ENCODE measurements at places on chromosomes 16 and 17. TPM values are rescaled to one million over a fixed set of nuclear protein-coding genes. Genes with fewer than 3 reads are reported as not detected.

GRCh38 chr16:11260596-11260966 is 4.6 kb upstream of the SOCS1 start:
- no peak overlapping the region for H3K27ac ChIP-seq
- DNase-seq = no peak
- no peaks in the 10 kb centered on the region for H3K36me3 ChIP-seq
- H3K4me3 ChIP-seq = no peak overlapping the region

DNA sequence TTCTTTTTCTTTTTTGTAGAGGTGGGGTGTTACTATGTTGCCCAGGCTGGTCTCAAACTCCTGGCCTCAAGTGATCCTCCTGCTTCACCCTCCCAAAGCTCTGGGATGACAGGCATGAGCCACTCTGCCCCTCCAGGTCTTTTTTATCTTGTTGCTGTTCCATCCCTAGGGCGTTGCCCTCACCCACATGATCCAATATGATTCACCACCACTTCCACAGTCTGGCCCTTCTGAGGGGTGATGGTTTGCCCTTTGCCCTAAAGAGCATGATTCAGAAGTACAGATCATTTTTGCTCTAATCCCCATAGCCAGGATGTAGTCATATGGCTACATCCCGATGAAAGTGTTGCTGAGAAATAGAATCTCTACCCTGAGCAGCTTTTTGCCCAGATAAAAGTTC is 18.8 kb downstream of the STX4 start:
- H3K27me3 ChIP-seq = peaks cover 5% of the 10 kb centered on the region
- peak overlapping the region; percentile 43 for H3K27ac ChIP-seq
- peaks cover 5% of the 10 kb centered on the region for H3K4me1 ChIP-seq
- DNase-seq = no peak
- no peak overlapping the region for H3K4me3 ChIP-seq

DNA sequence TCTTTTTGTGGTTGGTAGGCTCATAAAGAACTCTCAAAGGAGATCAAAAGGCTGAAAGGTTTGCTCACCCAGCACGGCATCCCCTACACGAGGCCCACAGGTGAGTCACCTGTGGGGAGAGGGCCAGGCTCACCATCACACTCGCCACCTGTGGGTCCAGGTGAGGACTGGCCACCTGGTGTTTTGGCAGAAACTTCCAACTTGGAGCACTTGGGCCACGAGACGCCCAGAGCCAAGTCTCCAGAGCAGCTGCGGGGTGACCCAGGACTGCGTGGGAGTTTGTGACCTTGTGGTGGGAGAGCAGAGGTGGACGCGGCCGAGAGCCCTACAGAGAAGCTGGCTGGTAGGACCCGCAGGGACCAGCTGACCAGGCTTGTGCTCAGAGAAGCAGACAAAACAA is 11.1 kb downstream of the GNPTG start:
- H3K27ac ChIP-seq = no peak overlapping the region
- no peaks in the 10 kb centered on the region for H3K36me3 ChIP-seq
- DNase-seq = no peak
- H3K4me3 ChIP-seq = no peak overlapping the region

DNA sequence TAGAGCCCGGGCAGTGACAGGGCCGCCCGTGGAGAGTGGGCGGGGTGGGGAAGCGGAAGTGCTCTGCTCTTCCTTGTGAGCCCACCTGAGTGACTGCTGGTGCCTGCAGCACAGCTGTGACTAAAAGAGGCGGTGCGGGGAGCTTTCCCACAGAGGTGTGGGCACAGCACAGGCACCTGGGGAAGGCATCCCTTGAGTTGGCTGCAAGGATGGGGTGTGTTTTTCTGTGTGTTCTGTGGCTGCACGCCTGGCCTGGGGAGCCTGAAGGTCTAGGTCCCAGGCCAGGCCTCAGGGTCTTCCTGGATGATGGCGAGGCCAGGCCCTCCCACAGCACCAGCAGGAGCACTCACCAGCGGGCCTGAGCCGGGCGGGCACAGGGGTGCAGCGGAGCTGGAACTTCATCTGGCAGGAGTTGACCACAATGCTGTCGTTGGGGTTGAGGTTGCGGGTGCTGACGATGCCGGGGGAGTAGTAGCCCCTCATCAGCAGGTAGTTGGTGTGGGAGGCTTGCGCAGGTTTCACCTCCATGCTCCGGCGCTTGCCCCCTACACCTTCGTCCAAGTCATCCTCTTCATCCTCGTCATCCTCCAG is 67.1 kb downstream of the IL21R start:
- H3K4me3 ChIP-seq = no peak overlapping the region
- DNase-seq = no peak
- H3K27me3 ChIP-seq = no peaks in the 10 kb centered on the region
- H3K36me3 ChIP-seq = peaks cover 23% of the 10 kb centered on the region
- peaks cover 18% of the 10 kb centered on the region for H3K4me1 ChIP-seq
- no peak overlapping the region for H3K27ac ChIP-seq

DNA sequence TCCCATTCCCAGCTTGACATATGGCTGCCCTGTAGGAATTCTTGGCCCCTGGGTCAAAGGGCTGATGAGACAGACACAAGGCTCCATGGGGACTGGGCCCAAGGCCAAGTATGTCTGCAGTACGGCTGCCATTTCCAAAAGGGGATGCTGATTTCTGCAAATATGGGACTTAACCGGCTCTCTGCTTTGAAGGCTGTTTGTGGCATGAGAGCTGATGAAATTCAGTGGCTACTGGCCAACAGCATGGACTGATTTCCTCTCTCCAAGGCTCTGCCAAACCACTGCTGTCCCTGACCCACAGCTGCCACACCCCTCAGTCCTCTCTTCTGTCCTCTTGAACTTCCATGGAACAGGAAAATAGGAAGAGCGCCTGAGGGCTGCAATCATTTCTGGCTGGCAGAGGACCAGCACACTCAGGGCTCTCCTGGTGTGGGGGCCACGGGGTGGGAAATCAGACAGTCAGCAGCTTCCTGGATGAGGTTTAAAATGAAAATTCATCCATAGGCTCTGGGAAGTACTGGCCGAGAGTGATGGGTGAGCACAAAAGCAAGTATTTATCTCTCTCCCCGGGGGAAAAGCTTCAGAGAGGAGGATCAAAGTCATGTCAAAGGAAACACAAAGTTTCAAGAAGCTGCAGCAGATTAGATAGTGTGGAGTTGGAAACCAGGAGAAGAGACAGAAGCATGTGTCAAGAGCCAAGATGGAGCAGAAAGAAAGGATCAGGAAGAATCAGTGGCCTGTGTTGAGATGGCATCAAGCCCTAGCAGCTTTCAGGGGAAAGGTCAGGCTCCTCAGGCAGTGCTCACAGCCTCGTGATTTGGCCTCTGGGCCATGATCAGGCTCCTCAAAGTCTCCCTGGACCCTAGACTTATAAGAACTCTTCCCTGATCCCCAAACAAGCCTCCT is 64.1 kb upstream of the SREBF1 start:
- no peak for DNase-seq
- H3K27me3 ChIP-seq = no peaks in the 10 kb centered on the region
- no peak overlapping the region for H3K4me3 ChIP-seq
- peak overlapping the region; percentile 43 for H3K27ac ChIP-seq

- H3K36me3 ChIP-seq = no peaks in the 10 kb centered on the region
- H3K4me1 ChIP-seq = no peaks in the 10 kb centered on the region
- peaks cover 25% of the 10 kb centered on the region for H3K27me3 ChIP-seq
Measured at GRCh38 chr17:13484020-13484419, 117.7 kb downstream of the HS3ST3A1 start.

- peaks cover 5% of the 10 kb centered on the region for H3K27me3 ChIP-seq
- peaks cover 7% of the 10 kb centered on the region for H3K4me1 ChIP-seq
- DNase-seq = no peak
- H3K27ac ChIP-seq = no peak overlapping the region
Measured at GRCh38 chr17:58391302-58391984, 25.9 kb downstream of the RNF43 start.

Gene CD300LB
- 1.4 TPM for total RNA-seq

- peak overlapping the region; percentile 3 for H3K27ac ChIP-seq
- H3K27me3 ChIP-seq = no peaks in the 10 kb centered on the region
- no peaks in the 10 kb centered on the region for H3K36me3 ChIP-seq
- no peak overlapping the region for H3K4me3 ChIP-seq
Measured at GRCh38 chr17:2965621-2966595, 97.5 kb downstream of the OR1D5 start.

- H3K4me3 ChIP-seq = no peak overlapping the region
- H3K27ac ChIP-seq = no peak overlapping the region
- peaks cover 2% of the 10 kb centered on the region for H3K36me3 ChIP-seq
- no peak for DNase-seq
- H3K27me3 ChIP-seq = no peaks in the 10 kb centered on the region
Measured at GRCh38 chr16:69894676-69895075, 56.5 kb upstream of the CLEC18A start.

Gene SLC38A8
- not detected for total RNA-seq

Gene THUMPD1
- total RNA-seq = 87.0 TPM

DNA sequence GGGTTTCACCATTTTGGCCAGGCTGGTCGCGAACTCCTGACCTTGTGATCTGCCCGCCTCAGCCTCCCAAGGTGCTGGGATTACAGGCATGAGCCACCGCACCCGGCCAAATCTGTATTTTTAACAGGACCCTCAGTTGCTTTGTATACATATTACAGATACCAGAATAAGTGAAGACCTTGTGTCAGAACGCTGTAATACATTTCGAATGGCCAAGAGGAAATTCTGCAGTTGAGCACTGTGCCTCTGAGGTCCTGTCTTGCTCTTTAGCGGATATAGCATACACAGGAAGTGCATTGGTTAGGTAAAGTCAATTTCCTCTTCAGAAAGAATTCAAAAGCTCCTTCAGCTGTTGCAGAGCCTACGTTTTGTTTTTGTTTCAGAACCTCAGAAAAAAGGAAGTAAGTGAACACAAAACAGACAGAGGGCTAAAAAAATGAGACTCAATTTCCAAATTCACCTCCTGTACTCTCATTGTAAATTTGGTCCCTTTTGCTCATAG is 15.7 kb downstream of the CRLF3 start:
- DNase-seq = no peak
- peak overlapping the region; percentile 97 for H3K27ac ChIP-seq
- H3K27me3 ChIP-seq = no peaks in the 10 kb centered on the region
- peak overlapping the region; percentile 86 for H3K4me3 ChIP-seq
- peaks cover 2% of the 10 kb centered on the region for H3K36me3 ChIP-seq

- no peaks in the 10 kb centered on the region for H3K36me3 ChIP-seq
- H3K27ac ChIP-seq = no peak overlapping the region
- no peaks in the 10 kb centered on the region for H3K4me1 ChIP-seq
- H3K27me3 ChIP-seq = peaks cover 6% of the 10 kb centered on the region
Measured at GRCh38 chr16:31430380-31431052, 2.4 kb upstream of the COX6A2 start.

All from T-helper 17 cell (primary cell).